Retina (tissue), 1 donor: ENCODE measurements at places on chromosomes 13 and 19.

GRCh38 chr13:113297370-113298042 lies 467 bp downstream of the LAMP1 start:
- peak; percentile 55 for DNase-seq

- DNase-seq: peak; percentile 41
Observed at GRCh38 chr19:42316223-42317211, 3.4 kb downstream of the TMEM145 start.

DNA sequence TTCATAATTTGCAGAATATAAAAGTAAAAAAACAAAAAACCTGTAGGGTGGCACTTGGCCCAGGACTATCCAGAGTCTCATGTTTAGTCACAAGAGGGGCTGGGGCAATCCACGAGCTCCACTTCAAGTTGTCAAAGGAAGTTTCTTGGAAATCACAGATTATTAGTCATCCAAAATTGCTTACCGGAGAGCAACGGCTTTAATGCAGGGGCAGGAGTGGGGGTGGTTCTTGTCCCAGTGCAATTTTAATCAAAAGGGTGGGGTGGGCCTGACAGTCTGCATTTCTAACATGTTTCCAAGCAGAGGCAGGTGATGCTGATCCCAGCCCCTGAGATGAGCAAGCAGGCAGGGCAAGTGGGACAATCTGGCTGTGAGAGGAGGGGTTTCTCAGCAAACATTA lies 233.9 kb downstream of the ABCC4 start:
- no peak for DNase-seq

- no peak for DNase-seq
Observed at GRCh38 chr19:58514564-58515022, 2.8 kb upstream of the SLC27A5 start.

DNA sequence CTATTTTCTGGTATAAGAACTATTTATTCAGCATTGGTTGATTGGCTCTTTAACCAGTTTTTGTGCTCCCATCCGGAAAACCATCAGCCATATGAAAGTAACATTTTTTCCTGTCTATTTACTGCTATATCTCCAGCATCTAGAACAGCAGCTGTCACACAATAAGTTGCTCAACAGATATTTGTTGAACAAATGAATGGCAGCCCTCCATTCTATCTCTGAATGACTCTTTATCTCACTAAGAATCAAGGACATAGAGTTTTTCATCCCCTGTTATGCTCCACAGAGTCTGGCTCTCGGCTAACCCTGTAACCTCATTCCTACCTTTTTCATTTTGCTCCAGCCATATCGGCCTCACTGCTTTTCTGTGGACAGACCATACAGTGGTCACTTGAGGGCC lies 145.5 kb downstream of the SLITRK6 start:
- DNase-seq: no peak

DNA sequence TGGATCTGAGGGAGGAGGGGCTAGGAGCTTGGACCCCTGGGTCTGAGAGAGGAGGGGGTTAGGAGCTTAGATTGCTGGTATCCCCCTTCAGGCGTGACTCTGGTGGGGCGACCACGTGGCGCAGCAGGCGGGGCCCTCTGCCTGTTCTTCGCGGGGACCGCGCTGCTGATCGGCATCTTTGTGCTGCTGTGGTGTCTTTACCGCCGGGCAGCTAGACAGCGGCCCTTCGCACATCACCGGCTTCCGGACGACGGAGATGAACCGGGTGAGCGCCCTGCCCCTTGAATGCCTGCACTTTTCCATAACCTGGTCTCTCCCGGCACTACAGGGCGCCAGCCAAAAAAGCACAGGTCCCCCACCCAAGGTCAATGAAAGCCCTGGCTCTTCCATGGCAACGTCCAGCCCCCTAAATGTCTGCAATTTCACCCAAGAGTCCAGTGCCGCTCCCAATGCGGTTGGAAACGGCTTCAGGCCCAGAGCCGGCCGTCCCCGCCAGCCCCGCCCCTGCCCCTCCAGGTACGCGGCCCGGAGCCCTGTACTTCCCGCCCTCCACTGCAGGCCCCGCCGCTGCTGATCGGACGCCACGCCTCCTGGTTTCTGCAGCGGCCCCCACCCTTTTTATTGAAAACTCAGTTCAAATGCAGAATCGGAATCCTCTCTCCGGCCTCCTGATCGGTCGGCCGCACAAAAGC lies 2.8 kb downstream of the GFY start:
- no peak for DNase-seq

- DNase-seq: no peak
Observed at GRCh38 chr19:48578891-48579290, 26.9 kb downstream of the SULT2B1 start.

DNA sequence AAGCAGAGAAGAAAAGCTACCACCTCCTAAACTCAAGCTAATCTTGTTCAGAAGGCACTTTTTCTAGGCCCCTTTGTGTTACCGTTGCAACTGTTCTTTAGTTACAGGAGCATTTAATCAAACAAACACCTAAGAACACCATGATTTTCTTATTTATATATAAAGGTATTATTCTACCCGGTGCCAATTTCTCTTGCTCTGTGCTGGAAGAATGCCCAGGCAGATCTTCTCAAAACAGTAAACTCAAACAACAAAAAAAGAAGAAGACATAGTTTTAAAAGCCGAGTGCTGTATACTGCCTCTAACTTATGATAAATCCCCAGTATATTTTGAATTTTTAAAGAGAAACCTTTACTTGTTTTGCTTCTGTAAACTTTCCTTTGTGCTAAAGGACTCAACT lies 20.4 kb downstream of the SLC7A1 start:
- no peak for DNase-seq

DNA sequence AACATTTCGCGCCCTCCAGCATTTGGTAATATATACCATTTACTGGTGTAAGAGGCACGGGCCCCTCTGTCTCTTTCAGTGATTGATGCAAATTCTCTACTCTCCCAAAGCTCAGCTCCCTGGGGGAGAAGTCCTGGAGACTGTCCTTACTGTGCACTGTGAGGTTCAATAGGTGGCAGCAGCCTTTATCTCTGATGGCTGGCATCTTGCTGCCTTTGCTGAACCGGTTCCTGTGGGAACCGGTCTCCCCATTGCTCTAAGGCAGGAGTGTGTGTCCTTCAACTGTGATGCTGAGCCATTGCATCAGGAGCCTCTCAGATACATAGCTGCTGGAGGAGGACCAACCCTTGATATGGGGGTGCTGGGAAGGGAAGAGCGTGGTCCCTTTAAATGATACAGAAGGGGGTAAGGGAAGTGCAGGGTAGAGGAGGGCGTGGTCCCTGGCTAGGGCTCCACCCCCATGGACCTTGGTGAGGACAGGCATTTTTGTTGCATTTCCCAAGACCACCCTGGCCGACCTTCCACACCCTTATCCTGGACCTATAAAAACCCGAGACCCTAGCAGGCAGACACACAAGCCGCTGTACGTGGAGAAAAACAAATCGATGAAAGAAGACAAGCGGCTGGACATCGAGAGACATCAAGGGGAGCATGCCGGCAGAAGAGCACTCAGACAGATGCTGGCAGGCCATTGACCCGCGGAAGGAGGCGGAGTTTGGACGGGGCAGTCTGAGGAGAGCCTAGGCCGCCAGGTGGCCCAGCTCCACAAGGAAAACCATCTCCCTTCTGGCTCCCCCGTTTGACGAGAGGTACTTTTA lies 41.1 kb upstream of the GTF3A start:
- DNase-seq: no peak

GRCh38 chr13:99758460-99759162 lies 213.0 kb downstream of the ZIC5 start:
- DNase-seq: no peak

- DNase-seq: peak; percentile 39
Observed at GRCh38 chr13:27997904-27998522, 9.5 kb upstream of the URAD start.

GRCh38 chr13:45445053-45445452 lies 19.7 kb upstream of the COG3 start:
- no peak for DNase-seq

DNA sequence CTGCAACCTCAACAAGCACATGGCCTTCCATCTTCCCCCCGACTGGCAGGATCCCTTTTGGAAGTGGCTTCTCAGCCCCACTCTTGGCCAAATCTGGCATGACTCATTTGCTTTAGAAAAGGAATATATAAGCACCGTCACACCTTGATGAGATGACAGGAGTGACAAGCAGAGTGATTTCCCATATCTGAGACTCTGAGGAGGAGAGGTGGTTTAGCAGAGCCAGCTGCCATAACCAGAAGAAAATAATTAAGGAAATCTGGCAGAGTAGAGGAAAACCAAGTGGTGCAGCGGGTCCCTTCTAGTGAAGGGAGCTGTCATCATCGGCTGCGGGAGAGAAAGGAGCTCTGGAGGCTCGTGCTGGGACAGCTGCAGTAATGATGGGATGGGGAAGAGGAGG lies 27.5 kb upstream of the KCTD15 start:
- no peak for DNase-seq

- no peak for DNase-seq
Observed at GRCh38 chr19:55621673-55622231, 2.6 kb downstream of the ZNF784 start.

- DNase-seq: no peak
Observed at GRCh38 chr13:66560189-66560588, 669.9 kb downstream of the PCDH9 start.

DNA sequence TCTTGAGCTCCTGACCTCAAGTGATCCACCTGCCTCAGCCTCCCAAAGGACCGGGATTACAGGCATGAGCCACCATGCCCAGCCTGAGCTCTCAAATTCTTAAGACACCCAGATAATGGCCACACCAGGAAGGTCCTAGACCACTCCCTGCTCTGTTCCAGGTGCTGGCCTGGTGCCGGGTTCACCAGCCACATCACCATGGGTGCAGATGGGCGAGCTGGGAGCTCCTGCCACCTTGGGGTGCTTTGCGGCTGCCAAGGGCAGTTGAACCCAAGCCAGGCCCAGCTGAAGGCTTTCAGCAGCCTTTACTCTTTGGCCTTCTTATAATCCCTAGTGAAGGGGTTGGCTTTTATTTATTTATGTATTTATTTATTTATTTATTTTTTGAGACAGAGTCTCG lies 4.9 kb downstream of the HPN start:
- DNase-seq: no peak

DNA sequence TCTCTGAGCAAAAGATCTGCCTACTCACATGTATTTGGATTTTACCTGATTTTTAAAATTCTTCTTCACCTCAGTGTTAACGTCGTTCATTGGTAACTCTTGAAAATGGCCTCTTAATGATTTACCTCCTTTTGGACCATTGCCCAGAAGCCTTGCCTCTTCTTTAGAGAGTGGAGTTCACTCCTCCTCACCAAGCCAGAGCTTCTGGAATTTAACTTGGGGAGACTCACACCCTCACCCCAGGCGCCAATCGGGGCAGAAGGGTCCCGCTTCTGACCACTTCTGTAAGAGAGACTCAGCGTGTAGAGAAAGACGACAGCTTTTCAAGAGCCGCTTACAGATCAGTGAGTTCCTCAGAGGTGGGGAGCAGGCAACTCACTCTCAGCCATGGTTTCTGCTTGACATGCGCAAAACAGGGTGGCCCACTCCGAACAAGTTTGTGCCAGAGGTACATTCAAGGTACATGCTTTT lies 2.7 kb downstream of the PNMA8C start:
- no peak for DNase-seq

GRCh38 chr13:81017513-81018152 lies 676.7 kb upstream of the SPRY2 start:
- DNase-seq: peak; percentile 33

DNA sequence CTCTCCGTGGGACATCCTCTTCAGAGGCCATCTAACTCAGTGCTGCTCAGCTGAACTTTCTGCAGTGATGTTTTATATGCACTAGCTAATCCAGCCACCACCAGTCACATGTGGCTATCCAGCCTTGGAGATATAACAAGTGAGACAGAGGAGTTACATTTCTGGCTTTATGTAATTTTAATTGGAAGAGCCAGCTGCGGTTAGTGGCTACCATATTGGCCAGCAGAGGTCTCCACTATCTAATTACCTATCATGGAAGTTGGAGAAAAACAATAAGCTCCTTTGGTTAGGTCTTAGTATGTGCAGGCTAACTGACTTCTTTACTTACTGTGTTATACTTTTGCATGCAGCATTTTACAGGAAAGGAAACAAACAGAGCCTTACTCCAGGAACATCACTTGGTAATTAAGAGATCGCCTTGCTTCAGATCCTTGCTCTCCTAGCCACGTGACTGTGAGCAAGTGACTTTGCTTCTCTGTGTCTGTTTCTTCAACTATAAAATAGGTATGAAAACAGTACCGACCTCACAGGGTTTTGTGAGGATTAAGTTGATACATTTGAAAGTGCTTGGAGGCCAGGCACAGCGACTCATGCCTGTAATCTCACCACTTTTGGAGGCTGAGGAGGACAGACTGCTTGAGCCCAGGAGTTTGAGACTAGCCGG lies 1.6 kb upstream of the KLK10 start:
- peak; percentile 65 for DNase-seq
